ENCODE measurements at places on chromosomes 3 and 15. TPM values are rescaled to one million over a fixed set of nuclear protein-coding genes. Genes with fewer than 3 reads are reported as not detected.

Gene FOXB1
- total RNA-seq, result not detected

Gene CACNA2D2
- 0.95 TPM for total RNA-seq

Gene SLC15A2
- 0.49 TPM for total RNA-seq

Gene C3orf85
- not detected for total RNA-seq

Gene LRRC3B
- total RNA-seq, result not detected

Gene KLHL24
- 26.9 TPM for total RNA-seq

Gene ATP8B4
- 2.0 TPM for total RNA-seq

Gene EIF2A
- total RNA-seq, result 133 TPM

Gene CHRM5
- total RNA-seq, result not detected

Gene PIERCE2
- 0.38 TPM for total RNA-seq

Gene C3orf20
- total RNA-seq, result 0.12 TPM

Gene FANCD2OS
- total RNA-seq, result not detected

Gene MED12L
- 2.0 TPM for total RNA-seq

Gene TBC1D23
- total RNA-seq, result 15.8 TPM

Gene ACTRT3
- 0.30 TPM for total RNA-seq

Gene DLG1
- total RNA-seq, result 55.2 TPM

Gene KY
- not detected for total RNA-seq

Gene LNP1
- 2.4 TPM for total RNA-seq

Gene HYAL1
- total RNA-seq, result not detected

Gene PGBD4
- total RNA-seq, result 2.0 TPM

Gene PPM1M
- total RNA-seq, result 107 TPM

Gene SLC28A2
- not detected for total RNA-seq

Gene GUCA1C
- not detected for total RNA-seq

Gene RHOV
- 0.22 TPM for total RNA-seq

Gene CLDN1
- 0.96 TPM for total RNA-seq

Gene CIDEC
- total RNA-seq, result not detected

Gene KNL1
- total RNA-seq, result 32.7 TPM

Gene RPL29
- total RNA-seq, result 1,927 TPM

Gene LRRN1
- total RNA-seq, result 0.67 TPM

Gene FBXL22
- 0.43 TPM for total RNA-seq

Gene SYNM
- 1.3 TPM for total RNA-seq

Gene COLQ
- total RNA-seq, result 0.25 TPM

Gene GLCE
- total RNA-seq, result 2.5 TPM

Gene CHST14
- total RNA-seq, result 4.6 TPM

Gene PLSCR2
- not detected for total RNA-seq

Gene ANKDD1A
- total RNA-seq, result 3.1 TPM

Gene GMPS
- total RNA-seq, result 114 TPM

Gene TMEM62
- total RNA-seq, result 6.6 TPM

Gene FGF7
- total RNA-seq, result not detected

Gene ZMYND10
- 0.57 TPM for total RNA-seq

Gene RHO
- not detected for total RNA-seq

All from activated naive CD4-positive, alpha-beta T cell treated with anti-CD3 and anti-CD28 coated beads for 36 hours (primary cell).